ENCODE measurements at places on chromosomes 7 and 10. TPM values are rescaled to one million over a fixed set of nuclear protein-coding genes. Genes with fewer than 3 reads are reported as not detected.

The LIPK gene
- not detected for total RNA-seq

The ABCB8 gene
- 61.1 TPM for total RNA-seq

The CYP3A4 gene
- total RNA-seq, result not detected

The PLXNA4 gene
- under 0.01 TPM for total RNA-seq

The CALML5 gene
- not detected for total RNA-seq

The ZNF467 gene
- total RNA-seq, result 3.0 TPM

The MYOZ1 gene
- not detected for total RNA-seq

The GNGT1 gene
- total RNA-seq, result not detected

The APBB1IP gene
- not detected for total RNA-seq

The PAX2 gene
- total RNA-seq, result not detected

The NPY4R2 gene
- total RNA-seq, result not detected

The MACC1 gene
- total RNA-seq, result not detected

The SPDYE11 gene
- total RNA-seq, result not detected

The SPDYE16 gene
- not detected for total RNA-seq

The PPP1R17 gene
- total RNA-seq, result not detected

The CALHM2 gene
- 52.5 TPM for total RNA-seq

The PPIF gene
- 63.4 TPM for total RNA-seq

The TET1 gene
- total RNA-seq, result 2.8 TPM

The CCDC172 gene
- not detected for total RNA-seq

The NYAP1 gene
- total RNA-seq, result 1.4 TPM

The ACTR3C gene
- total RNA-seq, result 4.6 TPM

The XRCC2 gene
- total RNA-seq, result 2.8 TPM

The STAG3 gene
- total RNA-seq, result 0.35 TPM

The NACAD gene
- 3.5 TPM for total RNA-seq

The C7orf57 gene
- total RNA-seq, result 0.18 TPM

The OR2A25 gene
- total RNA-seq, result not detected

The ADK gene
- 85.3 TPM for total RNA-seq

The OPALIN gene
- total RNA-seq, result not detected

The ASAH2 gene
- 0.71 TPM for total RNA-seq

The PDE1C gene
- 0.86 TPM for total RNA-seq

The SYNPO2L gene
- total RNA-seq, result 0.18 TPM

The SFTPA1 gene
- not detected for total RNA-seq

The SEC23IP gene
- 29.1 TPM for total RNA-seq

The ACTL6B gene
- total RNA-seq, result not detected

The CLCN1 gene
- not detected for total RNA-seq

The TMEM184A gene
- total RNA-seq, result not detected

The PNLIP gene
- not detected for total RNA-seq

The ZFAND2A gene
- 18.7 TPM for total RNA-seq

The GRK5 gene
- 9.2 TPM for total RNA-seq

The WBP1L gene
- 47.3 TPM for total RNA-seq

The CPA5 gene
- not detected for total RNA-seq

The ARHGEF35 gene
- 2.5 TPM for total RNA-seq

The SCIN gene
- total RNA-seq, result not detected

The SYT15 gene
- total RNA-seq, result not detected

The CCL26 gene
- not detected for total RNA-seq

The ADAMTS14 gene
- total RNA-seq, result 0.18 TPM

The PNLIPRP2 gene
- total RNA-seq, result not detected

The KCNIP2 gene
- total RNA-seq, result 0.18 TPM

The FAM25A gene
- not detected for total RNA-seq

The ABCB4 gene
- 0.29 TPM for total RNA-seq

The CTAGE15 gene
- total RNA-seq, result not detected

The MGMT gene
- 2.5 TPM for total RNA-seq

Data from myometrial cell (primary cell).